ENCODE measurements at places on chromosomes 12 and 14.

DNA sequence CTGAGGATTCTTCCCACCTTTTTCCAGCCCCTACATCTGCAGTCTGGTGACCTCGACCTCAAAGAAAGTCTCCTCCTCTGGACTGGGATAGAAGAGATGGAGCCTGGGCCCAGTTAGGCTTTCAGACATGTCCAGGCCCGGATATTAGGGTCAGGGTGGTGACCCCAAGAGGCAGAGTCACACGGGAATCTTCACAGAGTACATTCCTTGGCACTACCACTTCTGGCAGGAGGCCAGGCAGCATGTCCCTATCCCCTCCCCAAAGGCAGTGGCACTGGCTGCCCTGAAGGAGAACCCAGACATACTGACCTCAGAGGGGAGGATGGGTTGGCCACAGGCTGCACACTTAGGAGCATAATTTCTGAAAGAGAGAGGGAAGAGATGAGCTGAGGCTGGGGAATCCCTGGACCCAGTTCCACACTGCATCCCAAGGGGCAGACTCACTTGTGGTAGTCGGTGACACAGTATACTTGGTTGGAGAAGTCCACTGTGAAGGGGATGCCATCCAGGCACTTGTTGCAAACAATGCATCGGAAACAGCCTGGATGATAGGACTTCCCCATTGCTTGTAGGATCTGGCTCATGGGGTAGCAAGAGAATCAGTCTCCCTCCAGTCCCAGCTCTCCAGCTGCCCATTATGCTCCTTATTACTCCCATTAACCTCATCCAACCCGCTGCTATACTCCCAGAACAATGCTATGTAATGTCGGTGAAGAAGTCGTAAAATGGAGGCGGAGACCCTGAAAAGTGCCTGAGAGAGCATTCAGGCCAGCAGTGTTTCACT, 7.6 kb downstream of the AJUBA start:
- no peak for DNase-seq

DNA sequence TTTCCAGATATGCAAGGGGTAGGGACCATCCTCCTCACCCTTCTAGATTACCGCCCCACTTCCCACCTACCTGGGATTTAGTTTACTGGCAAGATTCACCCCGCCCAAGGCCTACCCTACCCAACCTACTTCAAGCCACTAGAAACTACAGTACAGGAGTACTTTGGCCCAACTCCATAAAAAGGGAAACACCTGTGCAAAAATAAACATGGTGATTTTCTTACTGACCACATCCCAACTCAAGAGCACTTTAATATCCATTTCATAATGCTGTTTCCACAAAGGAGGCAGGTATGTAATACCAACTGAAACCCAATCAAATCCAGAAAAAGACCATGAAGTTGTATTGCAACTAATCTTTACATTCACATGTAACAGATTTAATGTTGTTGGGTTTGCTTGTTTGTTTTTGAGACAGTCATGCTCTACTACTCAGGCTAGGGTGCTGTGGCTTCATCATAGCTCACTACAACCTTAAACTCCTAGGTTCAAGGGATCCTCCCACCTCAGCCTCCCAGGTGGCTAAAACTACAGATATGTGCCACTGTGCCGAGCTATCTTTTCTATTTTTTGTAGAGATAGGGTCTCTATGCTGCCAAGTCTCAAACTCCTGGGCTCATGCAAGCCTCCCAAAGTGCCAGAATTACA, 41.7 kb upstream of the RAP1B start:
- DNase-seq: no peak

DNA sequence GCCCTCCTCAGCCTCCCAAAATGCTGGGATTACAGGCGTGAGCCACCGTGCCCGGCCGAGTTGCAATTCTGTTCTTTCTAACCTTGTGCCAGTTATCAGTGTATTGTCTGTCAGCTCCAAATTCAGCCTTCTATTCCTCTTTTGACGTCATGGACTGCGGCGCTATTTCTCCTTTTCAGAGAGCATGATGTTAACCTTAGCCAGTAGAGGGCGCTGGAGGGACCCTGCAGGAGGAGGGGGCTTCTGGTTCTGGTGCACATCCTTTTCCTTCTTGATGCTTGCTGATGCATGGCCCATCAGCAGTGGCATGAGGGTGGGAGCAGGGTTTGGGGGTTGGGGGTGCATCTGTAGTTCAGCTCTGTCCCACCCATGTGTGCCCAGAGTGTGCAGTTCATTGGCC, 179.3 kb upstream of the RMST start:
- no peak for DNase-seq

DNA sequence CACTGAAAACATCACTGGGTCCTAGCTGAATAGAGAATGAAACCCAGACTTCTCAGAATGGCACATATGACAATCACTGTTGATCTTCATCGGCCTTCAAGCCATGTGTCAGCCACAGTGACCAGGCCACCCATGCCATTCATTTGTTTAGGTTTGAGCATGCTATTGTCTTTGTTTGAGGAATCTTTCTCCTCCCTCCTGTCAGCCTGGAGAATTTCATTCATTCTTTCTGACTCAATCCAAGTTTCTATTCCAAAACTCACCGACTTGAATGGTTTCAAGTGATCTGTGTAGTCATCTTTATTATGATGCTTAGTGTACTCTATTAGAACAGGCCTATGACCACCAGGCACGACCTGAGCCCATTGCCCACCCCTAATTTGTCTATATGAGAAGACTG, 106.3 kb downstream of the ETNK1 start:
- no peak for DNase-seq

GRCh38 chr12:91388573-91388972, 206.0 kb upstream of the DCN start:
- no peak for DNase-seq

GRCh38 chr14:52352061-52352491, 38.0 kb downstream of the PTGER2 start:
- DNase-seq: no peak

DNA sequence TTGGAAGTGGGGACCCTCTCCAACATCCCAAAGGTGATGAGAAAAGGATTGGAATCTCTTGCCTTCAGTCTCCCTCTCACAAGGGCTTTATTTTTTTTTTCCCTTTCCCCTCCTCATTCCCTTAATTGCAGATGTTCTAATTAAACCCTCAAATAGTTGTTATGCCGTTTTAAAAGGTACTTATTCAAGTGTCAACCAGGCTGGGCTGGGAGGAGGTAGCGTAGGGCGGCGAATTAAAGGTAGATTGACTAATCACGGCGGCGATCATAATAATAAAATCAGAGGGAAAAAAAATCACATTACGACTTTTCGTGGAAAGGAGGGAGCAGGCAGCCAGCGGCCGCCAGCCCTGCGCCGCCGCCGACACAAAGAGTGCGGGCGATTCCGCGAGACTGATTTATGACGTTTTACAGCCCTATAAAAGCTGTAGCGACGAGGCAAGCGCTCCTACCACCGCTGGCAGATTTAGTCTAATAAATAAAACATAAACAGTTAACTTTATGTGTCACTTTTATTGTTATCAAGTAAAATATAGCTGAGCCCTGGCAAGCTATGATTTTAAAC, 1.7 kb upstream of the HOXC4 start:
- DNase-seq: no peak

DNA sequence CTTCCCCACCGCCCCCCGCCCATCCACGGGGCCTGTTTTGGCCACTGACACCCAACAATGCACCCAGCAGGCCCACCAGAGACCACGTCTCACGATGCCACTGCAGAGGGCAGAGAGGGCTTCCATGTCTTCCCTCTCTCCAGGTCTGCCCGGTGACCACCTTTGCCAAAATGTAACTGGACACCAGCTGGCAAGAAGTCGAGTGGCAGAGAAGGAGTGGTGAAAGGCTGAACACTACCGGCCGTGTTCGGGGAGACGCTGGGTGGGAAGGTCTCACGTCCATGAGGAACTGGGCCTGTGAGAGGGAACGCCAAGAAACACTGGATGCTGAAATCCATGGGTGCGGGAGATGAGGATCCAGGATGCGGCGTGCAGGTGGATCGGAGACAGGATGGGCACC, 308.2 kb downstream of the ADGRD1 start:
- DNase-seq: no peak

- no peak for DNase-seq
These were observed 33.8 kb downstream of the RASAL1 start for GRCh38 chr12:113101751-113102150.

DNA sequence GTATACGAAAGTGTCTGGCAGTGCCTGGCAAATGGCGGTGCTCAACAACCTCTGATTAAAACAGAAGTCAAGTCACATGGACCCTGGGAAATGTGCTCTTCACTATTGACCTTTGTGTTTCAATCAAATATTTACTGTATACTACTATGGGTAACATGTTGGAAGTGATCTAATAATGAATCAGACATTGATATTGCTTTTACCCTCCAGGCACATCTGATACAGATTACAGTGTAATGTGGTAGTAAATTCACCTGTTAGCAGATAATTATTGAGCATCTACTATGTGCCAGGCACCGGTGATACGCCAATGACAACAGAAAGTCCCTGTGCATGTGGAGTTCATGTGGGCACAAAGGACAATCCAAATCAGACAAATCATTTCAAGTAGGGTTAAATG, 63.1 kb downstream of the STON2 start:
- DNase-seq: no peak

- no peak for DNase-seq
These were observed 114.5 kb upstream of the NCOR2 start for GRCh38 chr12:124681779-124682391.

DNA sequence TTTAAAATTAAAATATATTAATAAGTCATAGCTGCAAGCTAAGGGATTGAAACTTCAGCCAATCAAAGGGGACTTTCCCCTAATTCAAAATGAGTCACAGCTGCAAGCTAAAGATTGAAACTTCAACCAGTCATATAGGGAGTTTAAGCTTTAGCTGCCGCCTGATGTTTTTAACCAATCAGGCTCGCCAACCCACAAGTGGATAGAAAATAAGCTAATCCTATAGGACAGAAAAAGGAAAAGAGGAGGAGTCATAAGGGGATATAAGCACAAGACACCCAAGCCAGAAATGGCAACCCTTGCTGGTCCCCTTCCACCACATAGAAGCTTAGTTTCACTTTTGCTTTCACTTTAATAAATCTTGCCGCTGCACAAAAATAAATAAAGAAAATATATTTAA, 1154.6 kb downstream of the GALC start:
- peak; percentile 7 for DNase-seq

- peak; percentile 64 for DNase-seq
These were observed 620 bp downstream of the YBX3 start for GRCh38 chr12:10722502-10722904.

DNA sequence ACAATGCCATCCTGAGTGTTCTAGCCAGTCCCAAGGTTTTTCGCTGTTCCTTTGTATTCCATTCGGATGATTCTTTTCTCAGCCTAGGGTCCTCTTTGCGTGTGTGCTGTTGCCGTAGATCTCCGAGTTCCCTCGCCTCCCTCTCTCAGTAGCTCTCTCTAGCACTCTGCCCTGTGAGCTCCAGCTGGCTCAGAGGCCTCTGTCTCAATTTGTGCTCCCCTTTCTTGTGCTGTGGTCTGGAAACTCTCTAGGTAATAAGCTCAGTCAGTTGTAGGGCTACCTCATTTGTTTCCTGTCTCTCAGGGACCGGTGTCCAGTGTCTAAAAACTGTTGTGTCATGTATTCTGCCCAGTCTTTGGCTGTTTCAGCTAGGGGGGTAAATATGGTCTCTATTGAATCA, 179.3 kb downstream of the PCNX1 start:
- no peak for DNase-seq

DNA sequence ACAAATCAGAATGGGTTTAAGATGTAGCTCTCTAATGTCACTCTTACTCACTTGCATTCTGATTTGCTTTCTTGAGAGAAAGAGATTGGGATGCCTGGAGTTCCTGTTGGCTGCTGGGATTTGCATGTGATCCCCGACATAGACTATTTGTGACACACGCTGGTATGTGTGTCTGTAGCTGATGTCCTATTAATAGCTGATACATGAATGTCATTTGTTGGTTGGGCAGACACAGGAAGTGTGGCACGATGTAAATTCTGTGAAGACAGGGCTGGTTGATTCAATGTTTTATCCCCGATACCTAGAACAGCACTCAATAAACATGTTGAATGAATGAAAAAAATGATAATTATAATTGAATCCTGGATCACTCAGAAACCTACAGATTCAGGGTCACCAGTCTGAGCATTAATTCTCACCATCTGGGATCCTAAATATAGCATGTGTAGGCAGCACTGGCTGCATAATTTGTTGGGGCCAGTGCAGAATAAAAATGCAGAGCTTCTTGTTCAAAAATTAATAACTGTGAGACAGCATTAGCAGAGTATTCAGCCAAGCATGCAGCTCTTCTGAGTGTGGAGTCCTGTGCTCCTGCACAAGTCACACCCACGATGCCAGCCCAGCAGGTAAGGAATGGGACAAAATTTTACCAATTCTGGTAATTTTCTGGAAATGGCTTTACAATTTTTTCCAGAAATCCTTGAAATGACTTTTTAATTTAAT, 35.5 kb upstream of the SOCS2 start:
- no peak for DNase-seq

DNA sequence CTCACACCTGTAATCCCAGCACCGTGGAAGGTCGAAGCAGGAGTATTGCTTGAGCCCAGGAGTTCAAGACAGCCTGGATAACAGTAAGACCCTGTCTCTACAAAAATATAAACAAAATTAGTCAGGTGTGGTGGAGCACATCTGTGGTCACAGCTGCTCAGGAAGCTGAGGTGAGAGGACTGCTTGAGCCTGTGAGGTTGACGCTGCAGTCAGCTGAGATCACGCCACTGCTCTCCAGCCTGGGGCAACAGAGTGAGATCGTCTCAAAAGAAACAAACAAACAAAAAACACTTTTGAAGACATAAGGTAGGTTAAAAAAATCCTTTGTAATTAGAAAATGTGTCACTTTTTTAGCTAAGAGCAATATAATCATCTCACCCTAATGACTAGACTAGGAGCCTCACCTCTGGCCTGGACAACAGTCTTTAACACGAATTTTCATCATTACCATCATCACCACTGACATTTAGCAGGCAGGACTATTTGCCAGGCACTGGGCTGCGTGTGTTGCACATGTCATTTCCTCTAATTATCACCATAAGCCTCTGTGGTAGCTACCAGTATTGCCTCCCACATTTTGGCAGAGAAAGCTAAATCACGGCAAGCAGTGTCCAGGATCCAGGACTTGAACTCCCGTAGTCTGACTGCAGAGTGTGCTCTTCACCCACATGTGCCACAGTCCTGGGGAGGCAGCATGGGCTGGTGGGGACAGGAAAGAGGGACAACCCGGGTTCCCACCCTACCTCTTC, 4.6 kb upstream of the SYCP3 start:
- peak; percentile 70 for DNase-seq

Measured in CD8-positive, alpha-beta T cell (primary cell).